ENCODE measurements at places on chromosomes 2 and 18.
A peak's percentile ranks its signal among the peaks of the same experiment; 100 is the strongest.

DNA sequence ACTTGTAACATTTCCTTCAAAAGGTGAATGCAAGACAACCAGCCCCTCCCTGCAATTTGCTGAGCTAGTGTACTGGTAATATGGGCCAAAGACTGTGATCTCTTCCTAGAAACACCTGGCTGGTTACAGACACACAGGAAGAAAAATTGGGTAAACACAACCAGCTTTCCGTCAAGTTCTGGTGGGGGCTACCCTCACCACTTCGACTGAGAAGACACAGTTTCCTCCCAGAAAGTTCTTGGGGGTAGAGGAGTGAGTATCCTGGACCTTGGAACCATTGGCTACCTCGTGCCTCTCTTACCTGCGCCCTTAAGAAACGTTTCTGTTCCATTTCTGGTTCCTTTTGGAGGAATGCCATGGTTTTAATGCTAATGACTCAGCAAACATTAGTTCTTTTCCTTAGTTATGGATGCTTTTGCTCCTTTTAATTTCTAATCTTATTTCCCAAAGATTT lies 120.9 kb upstream of the DLX2 start:
- DNase-seq = no peak
- H3K4me3 ChIP-seq = peak overlapping the region; percentile 5
- H3K4me1 ChIP-seq = peaks cover 38% of the 10 kb centered on the region
- H3K27ac ChIP-seq = peak overlapping the region; percentile 57

- peak; percentile 56 for DNase-seq
- peaks cover 20% of the 10 kb centered on the region for H3K27me3 ChIP-seq
- H3K27ac ChIP-seq = peak overlapping the region; percentile 42
Observed at GRCh38 chr2:109129921-109130722, 1.1 kb downstream of the SH3RF3 start.

DNA sequence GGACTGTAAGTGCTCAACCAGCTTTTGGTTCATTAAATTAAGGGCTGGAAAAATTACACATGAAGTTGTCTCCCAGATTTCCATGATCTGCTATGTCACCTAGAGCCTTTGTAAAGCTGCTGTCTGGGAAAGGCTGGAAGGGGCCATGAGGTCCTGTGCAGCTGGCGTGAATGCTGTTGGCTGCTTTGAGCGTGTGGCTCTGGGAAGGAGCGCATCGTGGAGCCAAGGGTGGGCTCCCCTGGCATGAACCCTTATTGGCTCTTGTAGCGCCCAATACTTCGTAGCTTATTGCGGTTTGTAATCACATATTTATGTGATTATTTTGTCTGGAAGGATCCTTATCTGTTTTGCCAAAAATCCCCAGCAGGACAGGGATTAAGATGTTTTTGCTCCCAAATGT lies 70.5 kb upstream of the LMAN1 start:
- DNase-seq = no peak
- H3K27me3 ChIP-seq = peaks cover 4% of the 10 kb centered on the region

GRCh38 chr2:232816657-232817056 lies 40.3 kb upstream of the KCNJ13 start:
- DNase-seq = no peak
- H3K4me3 ChIP-seq = no peak overlapping the region
- no peaks in the 10 kb centered on the region for H3K27me3 ChIP-seq
- H3K27ac ChIP-seq = no peak overlapping the region
- peaks cover 2% of the 10 kb centered on the region for H3K4me1 ChIP-seq
- peaks cover 34% of the 10 kb centered on the region for H3K36me3 ChIP-seq

- H3K4me1 ChIP-seq = no peaks in the 10 kb centered on the region
- no peak overlapping the region for H3K27ac ChIP-seq
- H3K27me3 ChIP-seq = no peaks in the 10 kb centered on the region
- no peaks in the 10 kb centered on the region for H3K36me3 ChIP-seq
- DNase-seq = no peak
Observed at GRCh38 chr18:55633032-55633431, 45.0 kb upstream of the TCF4 start.

DNA sequence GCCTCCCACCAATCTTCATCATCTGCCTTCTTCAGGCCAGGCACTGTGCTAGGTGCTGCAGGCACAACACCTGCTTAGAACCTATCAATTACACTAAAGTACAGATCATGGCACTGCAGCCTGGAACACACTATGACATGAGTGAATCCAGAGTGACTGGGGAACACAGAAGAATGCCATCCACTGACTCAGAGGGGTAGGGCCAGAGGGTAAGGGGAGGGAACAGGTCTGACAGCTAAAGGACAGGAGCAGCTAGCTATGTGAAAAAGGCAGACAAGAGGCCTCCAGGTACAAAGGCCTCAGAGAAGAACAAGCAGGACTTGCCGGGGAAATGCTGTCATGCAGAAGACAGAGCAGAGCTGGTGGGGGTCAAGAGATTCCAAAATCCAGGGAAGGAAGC lies 53.3 kb upstream of the ACAA2 start:
- no peaks in the 10 kb centered on the region for H3K36me3 ChIP-seq
- H3K27ac ChIP-seq = no peak overlapping the region
- peaks cover 9% of the 10 kb centered on the region for H3K27me3 ChIP-seq
- no peak for DNase-seq
- H3K4me3 ChIP-seq = no peak overlapping the region
